ENCODE measurements at places on chromosomes 2 and 18.

DNA sequence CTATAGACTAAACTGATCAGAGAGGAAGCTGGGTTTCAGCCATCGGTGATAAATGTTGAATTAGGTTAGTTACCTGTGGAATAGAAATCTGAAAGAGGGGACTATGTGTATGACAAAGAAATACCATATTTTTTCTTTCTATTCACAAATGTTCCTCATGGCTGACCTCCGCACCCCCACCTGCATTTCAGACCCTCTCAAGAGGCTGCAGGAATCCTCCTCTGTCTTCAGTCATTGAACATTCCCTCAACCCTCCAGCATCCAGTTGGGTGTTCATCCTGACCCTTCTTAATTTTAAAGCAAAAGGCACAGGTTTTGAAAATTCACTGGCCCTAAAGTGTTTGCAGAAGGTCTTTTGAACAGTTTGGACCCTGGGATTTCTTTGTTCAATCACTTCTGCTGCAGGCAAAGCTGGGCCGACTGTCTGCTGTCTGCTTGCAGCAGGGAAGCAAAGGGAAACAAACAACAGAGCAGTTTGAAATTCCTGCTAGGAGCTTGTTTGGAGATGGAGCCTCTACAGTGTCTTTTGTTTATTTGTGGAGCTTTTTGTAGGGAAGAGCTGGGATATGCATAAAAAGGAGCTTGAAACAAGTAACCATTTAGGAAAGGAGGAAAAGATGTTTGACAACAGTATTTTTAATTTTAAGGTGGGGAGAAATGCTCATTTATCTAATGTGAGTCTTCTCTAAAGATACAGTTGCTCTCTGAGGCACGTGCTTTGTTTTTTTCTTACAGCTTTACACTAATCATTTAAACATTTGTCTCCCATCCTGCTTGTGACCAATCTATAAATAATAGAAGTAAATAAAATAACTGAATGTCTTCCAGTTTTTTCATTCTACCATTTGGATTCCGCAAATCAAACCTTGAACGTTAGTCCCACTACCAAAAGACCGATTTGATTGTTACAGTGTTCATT, 213.3 kb upstream of the MMADHC start:
- no peak for DNase-seq

DNA sequence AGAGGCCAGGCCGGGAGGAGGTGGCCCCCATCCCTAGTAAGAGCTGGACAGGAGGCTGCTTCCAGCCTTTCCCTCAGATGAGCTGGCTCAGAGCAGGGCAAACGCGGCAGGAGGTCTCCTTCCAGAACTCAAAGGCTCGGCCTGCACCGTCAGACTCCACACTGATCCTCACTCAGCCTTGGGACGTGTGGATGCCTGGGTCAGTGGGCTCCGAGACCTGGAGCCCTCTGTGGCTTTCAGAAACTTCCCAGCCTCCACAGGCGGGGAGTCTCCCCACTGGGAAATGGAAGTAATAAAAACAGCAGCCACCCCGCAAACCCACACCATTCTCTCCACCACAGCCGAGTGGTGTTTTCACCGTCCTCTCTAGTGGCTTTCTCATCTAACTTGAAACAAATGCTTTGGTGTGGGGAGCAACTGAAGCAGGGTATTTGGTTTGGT, 54.3 kb downstream of the INPP5D start:
- DNase-seq = no peak

DNA sequence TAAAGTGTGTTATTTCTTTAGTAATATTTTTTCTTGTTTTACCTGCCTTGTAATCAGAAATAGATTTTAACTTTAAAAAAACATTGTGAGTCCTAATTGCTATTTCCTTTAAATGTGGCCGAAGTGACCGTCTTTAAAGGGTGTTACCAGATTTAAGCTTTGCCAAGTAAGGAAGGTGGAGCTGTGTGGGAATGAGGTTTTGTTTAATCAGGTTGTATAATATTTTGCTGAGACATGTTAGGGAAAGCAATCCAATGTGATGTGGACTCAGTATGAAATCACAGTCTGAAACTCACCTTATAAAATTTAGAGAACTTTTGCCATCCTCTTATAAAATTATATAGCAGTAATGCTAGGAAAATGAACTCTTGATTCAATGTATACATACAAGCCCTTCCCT, 32.9 kb upstream of the ITPRID2 start:
- no peak for DNase-seq

DNA sequence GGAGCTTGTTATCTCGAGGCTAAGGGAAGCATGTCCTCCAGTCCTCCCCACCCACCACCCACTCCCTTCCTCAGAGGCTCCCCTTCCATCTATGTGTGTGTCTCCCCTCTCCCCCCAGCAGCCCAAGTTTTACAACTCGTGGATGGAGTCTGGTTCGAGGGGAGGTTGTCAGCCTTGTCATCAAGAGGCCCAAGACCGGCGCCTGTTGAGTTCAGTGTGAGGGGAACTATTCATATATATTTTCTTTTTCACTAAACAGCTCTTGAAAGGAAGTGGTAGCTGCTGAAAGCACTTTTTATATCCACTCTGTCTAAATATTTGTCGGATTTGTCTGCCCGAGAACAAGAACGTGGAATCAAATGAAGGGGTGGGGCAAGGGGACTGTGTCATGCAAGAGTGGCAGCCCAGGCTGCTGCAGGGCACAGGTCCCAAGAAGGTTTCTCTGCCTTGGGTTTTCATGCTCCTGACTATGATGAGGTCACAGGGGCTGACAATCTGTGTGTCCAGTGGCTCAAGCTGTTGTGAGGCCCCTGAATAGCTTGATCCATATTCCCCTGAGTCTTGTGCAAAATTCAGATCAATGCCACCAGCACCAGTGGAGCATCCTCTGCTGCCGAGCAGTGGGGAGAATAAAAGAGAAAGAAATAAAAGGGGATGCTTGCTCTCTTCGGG, 35.0 kb downstream of the NRP2 start:
- no peak for DNase-seq

DNA sequence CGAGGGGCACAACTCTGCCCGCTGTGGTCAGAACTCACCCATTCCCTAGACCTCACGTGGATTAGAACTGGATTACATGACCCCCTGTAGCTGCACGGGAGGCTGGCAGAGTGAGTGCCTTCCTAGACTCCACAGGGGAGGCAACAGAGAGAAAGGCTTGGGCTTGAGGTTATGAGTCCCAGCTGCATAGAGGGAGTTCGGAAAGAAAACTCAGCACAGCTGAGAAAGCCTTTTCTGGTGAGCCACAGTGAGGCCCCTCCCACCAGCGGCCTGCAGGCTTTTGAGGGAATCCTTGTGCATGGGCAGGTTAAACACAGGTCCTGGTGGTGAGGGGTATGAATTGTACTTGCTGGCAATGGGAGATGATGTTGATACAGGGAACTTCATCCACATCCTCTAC, 217.3 kb downstream of the FHOD3 start:
- DNase-seq = no peak

Measured in MG63 (cell line).